Daoy (cell line): ENCODE measurements at places on chromosomes 7 and 10. TPM values are rescaled to one million over a fixed set of nuclear protein-coding genes. Genes with fewer than 3 reads are reported as not detected.

DNA sequence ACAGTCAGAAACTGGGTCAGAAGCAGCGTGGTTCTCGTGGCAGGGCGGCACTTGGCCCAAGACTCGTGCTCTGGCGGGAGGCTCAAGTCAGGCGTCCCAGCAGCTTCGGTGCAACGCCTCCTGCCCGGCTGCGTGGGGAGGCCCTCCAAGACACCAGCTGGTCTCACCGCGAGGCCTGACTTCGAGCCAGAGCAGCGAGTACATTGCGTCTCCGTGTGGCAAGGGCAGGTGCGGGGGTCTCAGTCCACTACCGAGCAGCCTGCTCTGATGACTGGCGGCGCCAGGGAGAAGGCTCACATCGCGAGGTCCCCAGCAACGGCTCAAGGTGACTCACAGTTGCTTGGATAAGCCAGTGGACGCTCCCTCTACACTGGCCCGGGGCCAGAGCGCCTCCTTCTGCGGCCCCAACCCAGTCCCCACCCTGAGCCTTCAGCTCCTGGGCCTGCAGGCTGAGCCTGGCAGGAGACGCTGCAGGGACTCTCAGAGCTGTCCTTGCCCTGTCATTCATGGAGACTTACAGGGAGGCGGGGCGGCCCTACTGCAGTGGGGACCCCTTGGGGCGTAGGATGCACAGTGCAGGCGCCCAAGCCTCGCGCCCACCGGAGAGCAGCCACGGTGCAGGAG, 41.9 kb upstream of the PRKAR1B start:
- DNase-seq: no peak

DNA sequence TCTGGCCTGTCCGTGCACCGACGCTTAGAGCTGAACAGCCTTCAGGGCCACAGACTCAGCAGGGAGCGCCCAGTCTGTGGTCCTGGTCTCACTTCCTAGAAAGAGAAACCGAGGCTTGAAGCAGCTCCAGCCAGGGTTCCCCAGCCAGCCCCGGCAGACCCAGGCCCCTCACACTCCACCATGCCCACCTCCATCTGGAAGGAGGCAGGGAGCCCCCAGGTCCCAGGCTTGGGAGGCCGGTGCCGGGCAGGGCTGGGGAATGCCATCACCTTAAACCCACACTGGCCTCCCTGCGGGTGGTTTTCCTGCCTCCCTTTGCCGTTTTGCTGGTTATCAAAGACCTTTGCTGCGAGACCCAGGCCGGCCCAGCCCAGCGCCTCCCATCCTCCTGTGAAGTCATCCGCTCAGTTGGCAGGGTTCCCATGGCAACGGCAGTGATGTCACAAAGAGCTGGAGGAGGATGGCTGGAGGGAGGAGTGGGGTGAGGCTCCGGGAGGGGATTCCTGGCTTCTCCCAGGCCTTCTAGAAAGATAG, 24.0 kb downstream of the ELFN1 start:
- peak; percentile 62 for DNase-seq

GRCh38 chr10:77967611-77968022, 41.1 kb upstream of the DLG5 start:
- no peak for DNase-seq

DNA sequence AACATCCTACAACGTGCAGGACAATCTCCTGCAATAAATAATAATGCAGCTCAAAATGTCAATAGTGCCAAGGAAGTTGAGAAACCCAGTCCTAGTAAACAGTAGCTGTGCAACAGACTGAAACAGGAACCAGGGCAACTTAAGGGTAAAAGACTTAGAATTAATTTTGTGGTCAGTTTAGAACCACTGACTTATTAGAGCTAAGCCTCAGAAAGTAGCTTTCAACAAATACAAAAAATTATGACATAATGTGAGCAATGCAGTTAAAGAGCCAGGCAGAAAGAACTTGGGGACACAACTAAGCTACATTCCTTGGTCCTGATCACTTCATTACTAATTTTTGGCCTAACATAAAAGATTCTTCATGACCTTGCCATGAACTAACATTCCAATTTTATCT, 195.4 kb downstream of the MACC1 start:
- no peak for DNase-seq

DNA sequence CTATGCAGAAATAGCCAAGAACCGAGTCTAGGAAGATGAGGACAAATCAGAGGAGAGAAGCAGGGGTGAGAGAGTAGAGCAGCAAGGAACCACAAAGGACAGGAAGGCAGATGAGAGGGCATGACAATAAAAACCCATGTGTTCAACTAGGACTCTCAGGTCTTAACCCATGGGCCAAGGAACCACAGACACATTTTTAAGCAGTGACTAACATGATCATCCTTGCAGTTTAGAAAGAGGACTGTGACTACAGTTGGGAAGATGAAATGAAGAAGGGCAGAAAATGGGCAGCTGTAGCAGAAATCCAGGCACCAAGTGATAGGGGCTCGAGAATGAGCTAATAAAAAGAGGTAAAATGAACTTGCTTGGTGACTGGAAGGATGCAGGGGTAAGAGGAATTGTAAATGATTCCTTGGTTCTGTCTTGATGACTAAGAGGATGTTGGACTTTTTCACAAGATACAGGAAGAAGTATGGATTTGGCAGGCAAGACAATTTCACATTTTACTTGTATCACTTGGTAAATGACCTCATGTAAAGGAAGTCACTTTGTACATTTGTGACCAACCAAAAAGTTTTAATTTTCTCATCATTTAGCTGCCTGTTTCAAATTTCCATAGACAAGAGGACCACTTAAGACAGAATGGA, 22.8 kb downstream of the SGMS1 start:
- peak; percentile 46 for DNase-seq

DNA sequence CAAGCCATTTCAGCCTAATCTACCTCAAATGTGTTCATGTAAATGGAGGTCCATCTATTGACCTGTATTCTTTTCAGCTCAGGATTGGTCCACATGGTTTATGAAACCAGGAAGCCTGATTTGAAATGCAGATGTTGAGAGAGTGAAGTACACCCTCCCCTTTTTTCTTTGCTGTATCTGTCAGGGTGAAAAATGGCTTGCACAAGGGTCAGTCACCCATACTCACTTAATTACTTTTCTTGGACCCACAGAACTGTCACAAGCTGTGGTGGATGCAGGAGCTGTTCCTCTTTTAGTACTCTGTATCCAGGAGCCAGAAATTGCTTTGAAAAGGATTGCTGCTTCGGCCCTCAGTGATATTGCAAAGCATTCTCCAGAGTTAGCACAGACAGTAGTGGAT, 41.2 kb downstream of the SPAG6 start:
- no peak for DNase-seq

GRCh38 chr10:14459665-14460064, 128.9 kb upstream of the FRMD4A start:
- DNase-seq: no peak

GRCh38 chr10:118950997-118951637, 78.4 kb upstream of the NANOS1 start:
- DNase-seq: no peak

DNA sequence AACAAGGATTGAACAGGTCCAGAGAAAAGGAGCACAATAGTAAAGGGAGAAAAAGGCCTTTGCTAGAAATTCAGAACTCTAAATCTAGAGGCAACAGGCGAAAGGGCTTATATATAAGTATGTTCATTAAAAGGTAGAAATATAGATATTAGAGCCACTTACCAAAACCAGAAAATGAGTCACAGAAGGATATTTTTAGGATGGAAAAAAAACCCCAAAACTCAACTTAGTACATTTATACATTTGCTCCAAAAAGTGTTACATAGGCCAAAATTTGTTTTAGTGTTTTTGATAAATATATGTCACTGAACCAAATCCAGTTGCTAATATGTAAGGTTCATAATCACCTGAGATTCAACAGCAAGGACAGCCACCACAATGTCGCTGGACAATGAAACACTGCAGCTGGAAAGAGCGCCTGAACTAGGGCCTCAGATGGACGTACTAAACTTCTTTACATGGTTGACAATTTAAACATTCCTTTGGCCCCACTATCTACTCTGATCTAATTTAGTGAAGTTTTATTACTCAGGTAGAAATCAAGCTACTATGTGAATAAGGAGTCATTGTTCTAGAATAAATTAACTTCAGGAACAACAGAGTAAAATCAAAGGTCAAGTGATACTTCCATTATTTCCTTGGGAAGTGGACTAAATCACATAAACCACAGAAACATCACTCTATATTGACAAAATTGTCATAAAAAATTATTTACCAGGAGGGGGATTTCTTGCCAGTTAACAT, 10.9 kb downstream of the FAM3C start:
- no peak for DNase-seq

- peak; percentile 43 for DNase-seq
These were observed 102.7 kb downstream of the FAM53B start for GRCh38 chr10:124641282-124642087.

DNA sequence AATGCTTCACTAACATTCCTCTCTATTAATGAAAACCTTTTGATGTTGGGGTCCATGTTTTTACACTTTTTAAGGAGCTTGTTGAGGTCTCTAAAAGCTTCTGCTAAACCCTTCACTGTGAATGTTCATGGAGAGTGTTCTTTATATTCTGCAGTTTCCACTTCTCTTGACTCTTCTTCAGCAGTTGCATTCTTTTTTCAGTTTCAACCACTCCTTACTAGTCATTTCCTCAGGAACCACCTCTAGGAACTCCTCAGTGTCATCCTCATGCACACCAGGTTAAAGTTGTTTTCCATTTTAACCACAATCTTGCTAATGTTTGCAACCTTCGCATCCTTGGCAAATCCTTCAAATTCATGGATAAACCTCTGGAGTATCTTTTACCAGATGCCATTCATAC, 821.6 kb downstream of the ANKRD7 start:
- no peak for DNase-seq

DNA sequence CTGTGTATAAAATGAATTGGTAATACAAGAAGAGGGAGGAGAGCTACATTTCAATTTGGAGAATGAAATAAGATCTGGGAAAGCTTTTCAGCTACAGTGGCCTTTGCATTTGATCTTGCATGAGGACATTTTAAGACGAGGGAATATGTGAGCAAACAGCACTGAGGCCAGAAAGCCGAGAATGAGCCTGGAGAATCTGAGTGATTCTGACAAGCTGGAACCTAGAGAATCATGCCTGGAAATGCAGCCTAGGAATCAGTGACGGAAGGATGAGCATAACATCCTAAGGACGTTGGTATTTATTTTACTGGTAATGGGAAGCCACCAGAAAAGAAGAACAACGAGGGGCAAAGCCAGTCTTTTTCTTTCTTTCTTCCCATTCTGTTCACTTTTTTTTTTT, 44.3 kb downstream of the ARL5B start:
- DNase-seq: no peak

GRCh38 chr10:33242931-33243330, 91.5 kb downstream of the NRP1 start:
- DNase-seq: no peak

DNA sequence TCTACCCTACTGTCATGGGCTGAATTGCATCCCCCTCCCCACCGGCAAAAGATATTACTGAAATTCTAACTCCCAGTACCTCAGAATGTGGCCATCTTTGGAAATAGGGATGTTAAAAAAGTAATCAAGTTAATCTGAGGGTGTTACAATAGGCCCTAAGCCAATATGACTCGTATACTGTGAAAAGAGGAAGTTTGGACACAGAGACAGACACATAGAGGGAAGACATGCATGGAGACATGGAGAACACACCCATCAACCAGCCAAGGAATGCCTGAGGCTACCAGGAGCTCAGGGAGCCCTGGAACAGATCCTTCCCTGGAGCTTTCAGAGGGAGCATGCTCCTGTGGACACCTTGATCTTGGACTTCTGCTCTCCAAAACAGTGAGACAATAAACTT, 138.2 kb upstream of the ADO start:
- no peak for DNase-seq

GRCh38 chr7:117674617-117675016, 194.8 kb downstream of the CFTR start:
- no peak for DNase-seq

GRCh38 chr7:95577137-95577536, 19.2 kb downstream of the PDK4 start:
- DNase-seq: peak; percentile 59

DNA sequence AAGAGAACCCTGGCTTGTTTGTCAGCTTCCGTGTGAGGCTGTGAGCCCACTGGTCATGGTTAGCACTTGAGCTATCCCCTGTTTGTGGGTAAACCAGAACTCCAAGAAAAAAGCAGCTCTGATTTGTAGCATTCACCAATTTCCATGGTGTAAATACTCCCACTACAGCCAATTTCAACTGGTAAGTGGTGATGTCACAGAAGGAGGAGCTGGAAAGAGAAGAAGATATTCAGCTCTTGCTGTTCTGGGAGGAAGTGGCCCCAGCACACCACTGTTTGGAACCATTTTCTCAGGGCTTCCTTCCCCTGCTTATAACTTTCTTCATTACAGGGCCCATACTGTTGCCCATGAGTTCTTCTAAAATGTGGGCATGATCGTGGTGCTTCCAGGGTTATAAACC, 500.1 kb upstream of the ZMIZ1 start:
- no peak for DNase-seq

DNA sequence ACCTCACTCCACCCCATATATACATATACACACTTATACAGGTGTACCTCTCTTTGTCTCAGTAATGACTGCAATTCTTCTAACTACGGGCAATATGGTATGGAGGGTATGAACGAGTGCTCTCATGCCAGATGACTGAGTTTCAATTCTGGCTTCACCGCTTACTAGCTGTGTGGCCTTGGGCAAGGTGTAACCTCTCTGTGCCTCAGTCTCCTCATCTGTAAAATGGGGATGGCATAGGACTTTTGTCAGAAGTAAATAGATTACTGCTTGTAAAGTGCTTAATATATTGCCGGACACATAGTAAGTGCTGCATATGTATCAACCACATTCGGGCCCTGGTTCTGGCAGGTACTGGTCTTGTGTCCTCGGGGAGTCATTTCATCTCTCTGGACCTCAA, 60.1 kb upstream of the IFRD1 start:
- no peak for DNase-seq

GRCh38 chr10:114837690-114838089, 16.1 kb downstream of the FHIP2A start:
- no peak for DNase-seq

- DNase-seq: no peak
These were observed 17.8 kb downstream of the GRK5 start for GRCh38 chr10:119225083-119225658.

DNA sequence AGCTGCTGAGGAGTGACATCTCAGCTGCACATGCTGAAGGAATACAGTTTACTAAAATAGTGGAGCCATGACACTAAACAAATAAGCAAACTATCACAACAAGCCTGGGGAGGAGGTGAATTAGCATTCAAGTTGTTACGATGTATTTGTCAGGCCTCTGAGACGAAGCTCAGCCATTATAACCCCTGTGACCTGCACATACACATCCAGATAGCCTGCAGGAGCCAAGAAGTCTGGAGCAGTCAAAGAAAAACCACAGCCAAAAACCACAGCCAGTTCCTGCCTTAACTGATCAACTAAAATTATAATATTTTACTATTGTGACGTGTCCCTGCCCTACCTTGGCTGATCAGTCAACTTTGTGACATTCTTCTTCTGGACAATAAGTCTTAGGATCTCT, 68.6 kb downstream of the NSUN6 start:
- DNase-seq: peak; percentile 7

Gene OR9A2
- not detected in 2 replicates for total RNA-seq

Gene GPNMB
- total RNA-seq: 6.9 and 14.5 TPM in 2 replicates

Gene PRKG1
- 1.5 TPM in 2 replicates for total RNA-seq

Gene C10orf67
- not detected in 2 replicates for total RNA-seq

Gene COL17A1
- total RNA-seq: 0.06 and 0.23 TPM in 2 replicates

Gene FXYD4
- not detected in 2 replicates for total RNA-seq

Gene ADRA2A
- not detected in 2 replicates for total RNA-seq

Gene CYP17A1
- not detected in 2 replicates for total RNA-seq

Gene TMEM229A
- total RNA-seq: not detected in 2 replicates
